ENCODE measurements at places on chromosomes 1 and 21.

DNA sequence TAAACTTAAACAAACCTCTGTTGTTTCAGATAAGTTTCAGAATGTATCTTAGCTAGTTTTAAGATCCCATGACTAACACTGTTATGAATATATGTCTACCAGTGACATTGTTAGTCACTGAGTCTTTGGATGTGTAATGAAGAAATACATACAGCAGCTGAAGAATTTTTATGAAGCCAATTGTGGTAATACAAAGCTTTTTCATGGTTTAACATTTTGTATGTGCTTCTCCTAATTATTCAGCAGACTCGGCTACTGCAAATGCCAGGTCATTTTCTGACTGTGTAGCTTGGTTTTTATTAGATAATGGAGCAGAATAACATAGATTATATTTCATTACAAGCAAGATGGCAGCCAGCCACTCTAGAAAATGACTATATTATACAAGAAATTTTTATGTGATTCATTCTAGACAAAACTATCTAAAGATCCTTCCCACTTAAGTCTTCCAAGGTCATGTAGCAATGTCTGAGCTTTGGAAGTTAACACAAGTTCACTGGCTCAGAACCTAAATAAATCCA, 147.8 kb downstream of the TNFSF18 start:
- DNase-seq, result no peak

- no peak for DNase-seq
These were observed 31.3 kb downstream of the NCMAP start for GRCh38 chr1:24586970-24587820.

GRCh38 chr1:94883691-94884090, 43.2 kb downstream of the CNN3 start:
- no peak for DNase-seq

- no peak for DNase-seq
These were observed 114.2 kb downstream of the ZC3H11B start for GRCh38 chr1:219498666-219499065.

- no peak for DNase-seq
These were observed 257.3 kb downstream of the CAMTA1 start for GRCh38 chr1:7042322-7043190.

DNA sequence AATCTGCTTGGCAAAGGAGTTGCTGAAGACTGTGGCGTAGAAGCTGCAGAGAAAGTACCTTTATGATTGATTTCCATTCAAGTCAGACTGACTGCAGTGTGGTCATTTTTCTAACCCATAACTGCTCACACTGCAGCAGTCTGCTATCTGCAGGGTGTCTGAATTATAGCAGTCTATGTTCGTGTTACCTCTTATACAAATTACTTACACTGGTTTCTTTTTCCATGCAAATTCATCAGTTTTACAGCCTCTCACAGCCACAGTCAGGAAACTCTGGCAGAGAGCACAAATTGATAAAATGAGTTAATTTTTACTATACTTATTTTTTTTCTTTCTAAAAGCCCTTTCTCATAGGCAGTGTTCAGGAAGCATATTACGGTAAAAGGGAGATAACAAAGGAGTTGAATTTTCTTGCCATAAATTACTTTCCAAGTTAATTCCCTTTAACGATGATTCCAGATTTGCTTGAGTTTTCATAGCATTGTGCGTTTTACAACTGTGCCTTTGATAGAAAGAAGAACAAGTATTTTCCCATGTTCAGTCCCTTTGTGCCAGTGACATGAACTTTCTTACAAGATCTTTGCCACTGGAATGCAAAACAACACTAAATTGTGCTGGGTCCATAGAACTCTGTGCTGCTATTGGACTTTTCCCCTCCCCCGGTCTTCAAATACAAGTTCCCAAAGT, 261.5 kb downstream of the NFIA start:
- DNase-seq, result no peak

GRCh38 chr1:9613625-9614299, 25.1 kb downstream of the TMEM201 start:
- DNase-seq, result no peak

- no peak for DNase-seq
These were observed 321.5 kb upstream of the OLFM3 start for GRCh38 chr1:102318104-102318806.

DNA sequence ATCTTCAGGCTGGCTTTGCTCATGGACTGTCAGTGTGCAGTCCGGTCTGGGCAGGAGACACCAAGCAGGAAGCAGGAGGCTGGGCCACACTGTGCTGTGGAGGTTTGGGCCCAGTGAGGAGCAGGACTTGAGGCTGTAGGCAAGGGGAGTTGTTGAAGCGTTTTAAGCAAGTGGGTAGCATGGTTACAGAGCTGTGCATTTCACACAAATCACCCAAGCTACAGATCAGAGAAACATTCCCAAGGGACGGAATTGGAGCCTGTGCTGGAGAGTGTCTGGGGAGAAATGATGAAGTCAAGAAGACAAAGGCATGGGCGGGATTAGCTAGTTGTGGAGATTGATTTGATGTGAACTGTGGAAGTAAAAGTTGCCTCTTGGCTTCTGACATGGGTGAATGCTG, 60.9 kb downstream of the KIF21B start:
- DNase-seq, result no peak

DNA sequence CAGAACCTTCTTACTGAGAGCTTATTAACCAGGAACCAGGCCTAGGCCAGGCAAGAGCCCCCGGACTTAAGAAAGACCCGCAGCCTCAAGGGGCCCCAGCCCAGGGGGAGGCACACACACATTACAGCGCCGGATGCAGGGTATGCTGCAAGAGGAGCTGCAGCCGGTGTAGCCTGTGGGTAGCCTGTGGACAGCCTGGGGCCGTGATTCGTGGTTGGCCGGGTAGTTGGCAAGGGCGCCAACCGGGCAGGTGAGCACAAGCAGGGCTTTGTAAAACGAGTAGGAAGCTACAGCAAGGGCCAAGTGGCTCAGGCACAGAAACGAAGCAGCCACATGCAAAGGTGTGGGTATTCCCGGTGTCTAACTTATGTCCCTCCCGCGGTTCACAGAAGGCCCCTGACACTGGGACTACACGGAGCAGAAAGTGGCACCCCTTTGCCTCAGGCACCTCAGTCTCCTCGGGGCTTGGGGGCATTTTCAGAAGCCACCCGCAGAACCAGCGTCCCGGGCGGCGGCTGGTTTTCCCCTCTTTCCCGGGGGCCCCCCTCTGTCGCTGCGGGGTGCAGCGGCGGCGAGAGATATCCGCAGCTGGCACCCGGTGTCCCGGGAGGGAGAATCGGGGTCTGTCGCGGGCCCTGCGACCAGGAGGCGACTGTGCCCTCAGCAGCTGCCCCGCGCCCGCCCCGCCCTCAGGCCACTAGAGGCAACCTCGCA, 40.8 kb downstream of the KIAA1614 start:
- DNase-seq, result no peak

GRCh38 chr1:42962641-42963377, 4.1 kb upstream of the SLC2A1 start:
- DNase-seq, result no peak

GRCh38 chr1:169363046-169363730, 4.4 kb downstream of the NME7 start:
- DNase-seq, result no peak

DNA sequence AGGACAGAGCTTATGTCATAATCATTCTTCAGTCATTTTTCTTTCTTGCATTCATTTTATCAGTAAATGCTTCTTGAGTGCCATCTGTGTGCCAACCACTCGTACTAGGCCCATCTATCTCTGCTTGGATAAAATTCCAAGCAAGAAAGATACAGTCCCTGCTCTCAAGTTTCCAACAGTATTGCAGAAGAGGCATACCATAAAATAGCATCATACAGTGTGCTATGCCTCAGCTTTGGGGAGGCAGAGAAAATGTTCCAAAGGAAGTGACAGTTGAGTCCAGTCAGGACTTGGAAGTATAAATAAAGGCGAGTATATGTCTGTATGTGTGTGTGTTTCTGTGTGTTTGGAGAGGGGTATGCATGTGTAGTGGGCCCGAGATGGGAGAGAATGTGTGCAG, 113.4 kb upstream of the HOOK1 start:
- DNase-seq, result no peak

- peak; percentile 34 for DNase-seq
These were observed 2.2 kb downstream of the ACAP3 start for GRCh38 chr1:1305300-1306069.

GRCh38 chr1:248111157-248111556, 16.2 kb downstream of the OR2L13 start:
- no peak for DNase-seq

- no peak for DNase-seq
These were observed 8.0 kb downstream of the OR2L3 start for GRCh38 chr1:248054671-248055070.

DNA sequence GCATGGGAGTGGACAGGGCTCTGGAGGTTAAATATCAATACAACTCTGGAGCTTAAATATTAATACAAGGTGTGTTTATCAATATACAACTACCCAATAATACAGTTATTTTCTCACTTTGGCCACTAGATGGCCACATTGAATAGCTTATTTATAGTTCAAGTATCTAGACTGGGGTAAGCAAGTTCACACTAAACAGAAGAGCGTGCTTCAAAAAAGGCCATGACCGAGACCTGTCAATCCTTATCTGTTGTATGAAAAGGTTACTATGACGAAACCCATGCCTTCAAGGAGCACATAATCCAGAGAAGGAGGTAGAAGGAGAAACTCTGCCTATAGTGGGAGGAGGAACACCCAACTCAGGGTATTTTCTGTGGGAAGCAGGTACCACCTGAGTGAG, 29.1 kb downstream of the CHML start:
- no peak for DNase-seq

DNA sequence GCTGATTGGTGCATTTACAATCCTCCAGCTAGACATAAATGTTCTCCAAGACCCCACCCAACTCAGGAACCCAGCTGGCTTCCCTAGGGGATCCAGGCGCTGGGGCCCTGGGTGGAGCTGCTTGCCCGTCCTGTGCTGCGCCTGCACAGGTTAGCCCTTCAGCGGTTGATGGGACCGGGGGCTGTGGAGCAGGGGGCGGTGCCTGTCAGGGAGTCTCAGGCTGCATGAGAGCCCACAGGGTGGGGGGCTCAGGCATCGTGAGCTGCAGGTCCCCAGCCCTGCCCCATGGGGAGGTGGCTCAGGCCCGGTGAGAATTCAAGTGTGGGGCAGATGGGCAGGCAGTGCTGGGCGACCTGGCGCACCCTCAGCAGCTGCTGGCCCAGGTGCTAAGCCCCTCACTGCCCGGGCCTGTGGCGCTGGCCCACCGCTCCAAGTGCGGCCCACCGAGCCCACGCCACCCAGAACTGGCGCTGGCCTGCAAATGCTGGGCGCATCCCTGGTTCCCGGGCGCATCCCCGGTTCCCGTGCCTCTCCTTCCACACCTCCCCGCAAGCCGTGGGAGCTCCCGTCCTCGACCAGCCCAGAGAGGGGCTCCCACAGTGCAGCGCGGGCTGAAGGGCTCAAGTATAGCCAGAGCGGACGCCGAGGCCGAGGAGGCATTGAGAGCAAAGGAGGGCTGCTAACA, 23.1 kb upstream of the CLCA4 start:
- DNase-seq, result no peak

DNA sequence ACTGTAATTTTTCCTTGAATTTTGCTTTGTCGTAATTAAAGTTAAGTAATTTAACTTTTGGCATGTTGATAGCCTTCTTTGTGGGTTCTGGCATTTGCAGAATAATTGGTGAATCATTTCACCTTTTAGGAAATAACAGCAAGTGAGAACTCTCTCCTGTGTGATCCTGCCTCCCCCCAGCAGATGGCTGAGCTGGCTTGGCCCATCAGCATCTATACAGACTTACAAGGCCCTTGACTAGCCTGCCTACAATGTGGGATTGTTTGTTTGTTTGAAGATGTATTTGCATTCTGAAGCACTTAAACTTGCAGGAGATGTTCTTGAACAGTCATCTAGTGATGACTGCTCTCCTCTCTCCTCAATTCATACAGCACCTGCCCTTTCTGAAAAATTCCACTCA, 55.9 kb downstream of the MACO1 start:
- no peak for DNase-seq

DNA sequence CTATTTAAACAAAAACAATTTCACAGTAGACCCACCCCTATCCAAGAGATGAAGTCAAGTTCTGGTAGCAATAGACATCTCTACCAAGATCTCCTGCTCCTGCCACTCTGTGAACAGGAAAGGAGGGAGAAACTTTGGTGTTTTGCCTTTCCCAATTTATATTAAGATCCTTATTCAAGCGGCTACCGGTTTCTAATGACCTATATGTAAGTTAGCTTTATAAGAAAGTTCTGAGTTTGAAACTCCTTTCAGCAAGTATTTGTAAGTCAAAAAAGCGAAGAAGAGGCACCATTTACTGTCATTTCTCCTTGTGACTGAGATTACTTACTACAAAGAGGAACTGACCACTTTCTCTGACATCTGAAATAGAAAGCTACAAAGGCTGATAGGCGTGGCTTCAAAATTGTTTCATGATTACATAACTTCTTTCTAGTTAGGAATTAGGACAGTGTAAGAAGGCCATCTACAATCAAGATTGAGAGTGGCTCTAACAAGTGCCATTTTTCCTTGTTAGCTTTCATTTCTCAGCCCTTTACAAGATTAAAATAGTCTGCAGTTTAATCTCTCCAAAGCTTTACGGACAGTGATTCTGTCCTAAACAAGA, at the start of gene MNDA:
Gene MNDA (plus strand): TSS at position 448 of the 604 bp plus-strand sequence. CDS start 10,803 bp downstream, outside the sequence.
- DNase-seq, result no peak

- DNase-seq, result no peak
These were observed 708 bp downstream of the PRDM2 start for GRCh38 chr1:13700521-13701270.

DNA sequence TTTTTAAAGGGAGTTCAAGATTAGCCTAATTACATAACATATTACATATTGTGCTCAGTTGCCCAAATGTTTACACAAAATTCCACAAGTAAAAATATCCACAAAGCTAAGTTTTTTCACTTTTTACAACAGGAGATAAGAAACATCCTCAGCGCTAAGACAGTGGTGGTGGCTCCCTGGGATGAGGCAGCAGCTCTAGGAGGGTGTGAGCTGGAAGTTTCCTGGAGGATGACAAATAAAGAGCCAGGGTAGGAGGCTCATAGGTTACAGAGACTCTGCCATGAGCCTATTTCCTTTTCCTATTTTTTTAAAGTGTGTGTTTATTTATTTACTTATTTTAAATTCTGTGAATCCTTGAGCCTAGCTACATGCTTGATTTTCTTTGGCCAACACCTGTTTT, 91.7 kb downstream of the COL24A1 start:
- DNase-seq, result no peak

GRCh38 chr1:67294836-67295617, 12.6 kb upstream of the IL12RB2 start:
- DNase-seq, result no peak

GRCh38 chr21:28663111-28663693, 329.5 kb downstream of the LTN1 start:
- DNase-seq, result no peak

DNA sequence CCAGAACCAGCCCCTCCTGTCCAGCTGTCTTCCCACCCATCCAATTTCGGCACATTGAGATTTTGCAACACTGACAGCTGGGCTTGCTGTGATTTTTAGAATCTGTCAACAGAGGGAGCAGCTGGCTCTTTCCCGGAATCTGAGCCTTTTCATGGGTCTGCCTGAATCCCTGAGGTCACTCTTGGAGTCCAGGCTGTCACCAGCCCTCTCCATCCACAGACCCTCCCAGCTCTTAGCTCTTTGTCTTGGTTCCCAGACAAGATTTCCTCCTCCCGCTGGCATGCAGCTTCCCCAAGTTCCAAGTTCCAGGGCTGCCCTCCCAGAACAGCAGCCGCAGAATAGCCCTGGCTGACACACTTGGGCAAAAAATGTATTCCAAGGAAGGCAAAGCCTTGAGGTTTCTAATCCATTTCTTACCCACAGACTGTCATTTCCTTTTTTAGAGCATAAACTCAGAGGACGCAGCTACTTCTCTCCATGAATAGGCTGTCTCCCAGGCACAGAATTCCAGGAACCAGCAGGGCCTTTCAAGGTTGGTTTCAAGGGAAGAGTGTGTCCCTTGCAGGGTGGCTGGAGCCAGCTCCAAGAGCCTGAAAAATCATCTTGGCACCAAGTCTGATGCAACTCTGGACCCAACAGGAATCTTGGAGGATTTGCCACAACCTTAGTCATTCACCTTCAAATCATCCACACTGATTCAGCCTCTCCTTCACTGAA, 7.1 kb upstream of the TMEM61 start:
- DNase-seq, result no peak

Data from esophagus squamous epithelium (tissue), 5 donors.